OCI-M1 (cell line): ENCODE measurements at places on chromosomes 16 and 17.
A peak's percentile ranks its signal among the peaks of the same experiment; 100 is the strongest.

GRCh38 chr16:14070877-14071575 lies at the start of gene MRTFB:
TSS of gene MRTFB (plus strand) at chr16:14071319. CDS start at chr16:14140607, 69,288 bp downstream.
- peak; percentile 75 for DNase-seq

- no peak for DNase-seq
These were observed 233.1 kb upstream of the WSCD1 start for GRCh38 chr17:5837055-5837491.

GRCh38 chr17:29195465-29196081 lies 15.4 kb upstream of the MYO18A start:
- DNase-seq, result peak; percentile 86

- no peak for DNase-seq
These were observed 954.7 kb upstream of the RBFOX1 start for GRCh38 chr16:6377956-6378355.

DNA sequence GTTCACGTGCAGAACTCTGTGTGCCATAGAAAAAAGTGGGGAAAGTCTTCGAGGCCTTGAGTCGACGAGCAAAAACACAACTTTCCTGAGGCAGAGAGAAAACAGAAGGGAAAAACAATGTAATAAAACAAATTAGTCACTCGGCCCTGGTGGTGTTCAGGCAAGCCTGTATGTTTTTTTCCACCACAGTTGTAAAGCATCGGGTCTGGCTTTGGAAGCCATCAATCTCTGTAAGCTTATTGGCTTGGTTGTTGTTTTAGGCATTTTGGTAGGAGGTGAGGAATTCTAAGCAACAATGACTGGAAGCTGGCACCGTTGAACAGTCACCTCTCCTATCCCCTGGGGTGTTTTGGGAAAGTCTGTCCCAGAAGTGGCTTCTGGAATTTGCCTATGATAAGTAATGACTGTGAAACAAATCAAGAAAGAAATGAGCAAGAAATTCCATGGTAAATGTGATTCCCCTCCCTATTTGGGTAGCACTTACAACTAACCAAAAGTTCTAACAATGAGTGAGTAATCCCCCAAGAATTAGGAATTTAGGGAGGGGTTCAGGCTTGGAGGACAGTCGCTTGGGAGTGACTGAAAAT lies 2.8 kb downstream of the CDH13 start:
- no peak for DNase-seq

DNA sequence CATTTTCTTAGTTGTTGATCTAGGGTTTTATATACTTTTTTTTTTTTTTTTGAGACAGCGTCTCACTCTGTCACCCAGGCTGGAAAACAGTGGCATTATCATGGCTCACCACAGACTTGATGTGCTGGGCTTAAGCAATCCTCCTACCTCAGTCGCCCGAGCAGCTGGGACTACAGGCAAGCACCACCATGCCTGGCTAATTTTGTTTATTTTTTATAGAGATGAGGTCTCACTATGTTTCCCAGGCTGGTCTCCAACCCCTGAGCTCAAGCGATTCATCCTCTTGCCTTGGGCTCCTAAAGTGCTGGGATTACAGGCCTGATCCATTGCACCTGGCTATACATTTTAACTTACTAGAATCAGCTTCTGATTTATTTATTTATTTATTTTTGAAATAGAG lies 34.2 kb upstream of the ATP2A3 start:
- no peak for DNase-seq

GRCh38 chr17:59558039-59558438 lies 7.4 kb upstream of the DHX40 start:
- peak; percentile 66 for DNase-seq

DNA sequence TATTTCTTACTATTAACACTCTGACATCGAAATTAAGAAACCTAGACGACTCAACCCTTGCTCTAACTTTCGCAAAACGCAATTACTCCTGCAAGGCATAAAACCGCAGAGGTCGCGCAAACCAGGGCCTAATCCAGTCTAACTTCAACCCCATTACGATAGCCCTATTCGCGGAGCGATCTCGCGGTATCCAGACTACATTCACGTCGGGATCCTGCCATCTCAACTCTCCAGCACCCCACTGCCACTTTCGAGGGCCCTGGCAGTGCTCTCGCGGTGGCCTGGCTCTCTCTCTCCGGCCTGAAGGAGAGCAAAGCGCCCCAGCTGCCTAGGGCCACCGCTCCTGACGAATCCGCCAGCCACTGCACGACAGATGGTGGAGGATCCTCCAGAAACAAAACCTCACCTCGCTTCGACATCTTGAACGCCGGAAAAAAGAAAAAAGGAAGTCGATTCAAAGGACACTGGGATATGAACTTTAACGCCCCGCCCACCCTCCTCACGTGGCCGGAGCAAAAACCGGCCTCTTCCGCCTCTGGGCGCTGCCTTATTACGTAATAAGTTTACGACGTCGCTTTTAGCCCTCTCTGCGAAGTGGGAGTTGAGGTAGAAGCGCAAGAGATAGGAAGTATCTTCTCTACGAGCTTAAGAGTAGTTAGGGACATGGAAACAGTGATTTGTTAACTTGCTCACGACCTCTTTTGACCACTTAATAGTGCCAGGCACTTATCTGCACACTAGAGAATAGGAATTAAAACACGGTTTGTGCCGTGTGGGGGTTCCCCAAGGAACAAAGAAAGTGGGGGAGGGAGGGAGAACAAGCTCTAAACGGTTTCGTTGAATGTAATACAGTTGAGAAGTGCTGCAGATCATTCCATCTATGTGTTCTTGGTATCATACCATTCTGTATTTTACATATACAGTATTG lies at the start of gene RPL23:
TSS of gene RPL23 (minus strand) at position 430 of the 928 bp plus-strand sequence. CDS start at position 419, 11 bp downstream.
- DNase-seq, result peak; percentile 99

DNA sequence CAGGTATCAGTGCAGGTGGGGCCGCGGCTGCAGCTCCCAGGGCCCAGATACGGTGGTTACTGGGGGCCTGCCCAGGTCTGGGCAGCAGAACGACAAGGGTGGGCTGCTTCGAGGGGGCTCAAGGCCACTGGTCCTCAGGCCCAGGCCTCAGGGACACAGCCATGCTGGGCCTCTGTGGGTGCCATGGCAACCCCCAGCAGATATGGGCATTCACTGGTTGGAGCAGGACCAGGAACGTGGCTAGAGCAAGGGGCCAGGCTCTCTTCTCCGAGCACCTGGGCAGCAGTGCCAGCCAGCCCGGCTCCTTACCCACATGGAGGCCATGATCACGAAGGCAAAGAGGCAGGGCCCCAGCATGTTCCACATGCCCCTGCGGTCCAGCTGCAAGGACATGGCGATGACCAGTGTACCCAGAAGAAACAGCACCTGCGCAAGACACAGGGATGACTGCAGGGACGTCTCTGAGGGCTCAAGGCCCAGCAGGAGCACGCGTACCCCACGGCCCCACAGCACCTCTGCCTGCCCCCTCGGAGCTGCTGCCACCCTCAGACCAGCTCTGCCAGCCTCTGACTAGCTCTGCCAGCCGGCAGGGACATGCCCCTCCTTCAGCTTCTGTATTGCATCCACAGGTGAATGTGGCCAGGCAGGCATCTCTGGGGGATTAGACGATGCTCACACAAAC lies 2.1 kb upstream of the MRPL28 start:
- no peak for DNase-seq

DNA sequence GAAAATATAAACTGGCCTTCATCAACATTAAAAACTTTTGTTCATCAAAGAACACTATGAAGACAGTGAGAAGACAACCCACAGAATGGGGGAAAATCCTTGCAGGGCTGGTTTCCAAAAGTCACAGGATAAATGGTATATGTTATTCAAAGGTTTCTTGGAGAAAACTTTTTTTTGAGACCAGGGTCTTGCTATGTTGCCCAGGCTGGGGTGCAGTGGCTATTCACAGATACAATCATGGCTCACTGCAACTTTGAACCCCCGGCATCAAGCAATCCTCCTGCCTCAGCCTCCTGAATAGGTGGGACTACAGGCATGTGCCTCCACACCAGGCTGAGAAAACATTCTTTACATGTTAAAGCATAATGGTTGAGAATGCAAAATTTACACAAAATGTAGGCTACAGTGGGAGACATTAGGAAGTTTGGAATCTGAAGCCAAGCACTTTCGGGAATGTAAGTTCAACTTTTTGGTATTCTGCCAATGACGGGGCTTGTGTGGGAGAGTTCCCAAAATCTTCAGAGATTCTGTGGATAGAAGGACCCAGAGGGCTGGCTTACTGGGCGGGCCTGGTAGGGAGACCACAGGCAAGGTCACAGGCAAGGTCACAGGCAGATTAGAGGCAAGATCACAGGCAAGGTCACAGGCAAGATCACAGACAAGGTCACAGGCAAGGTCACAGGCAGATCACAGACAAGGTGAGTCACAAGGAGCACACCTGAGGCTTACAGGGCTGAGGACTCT lies 24.2 kb upstream of the ATP2A3 start:
- no peak for DNase-seq

DNA sequence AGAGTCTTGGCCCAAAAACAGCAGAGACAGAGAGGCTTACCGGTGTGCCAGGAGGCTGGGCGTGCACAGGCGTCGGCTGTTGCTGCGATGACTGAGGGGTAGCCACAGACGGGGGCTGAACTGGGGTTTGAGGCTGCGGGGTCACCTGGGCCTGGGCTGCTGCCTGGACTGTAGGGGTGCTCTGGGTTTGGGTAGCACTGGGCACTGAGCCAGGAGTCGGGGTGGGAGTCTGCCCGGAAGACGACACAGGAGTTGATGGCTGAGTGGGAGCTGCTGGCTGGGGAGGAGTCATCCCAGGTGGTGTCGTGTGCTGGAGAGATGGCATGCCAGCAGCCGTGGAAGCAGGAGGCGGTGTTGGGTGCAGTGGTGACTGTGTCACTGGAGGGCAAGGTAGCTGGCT lies 53.2 kb upstream of the TRAP1 start:
- no peak for DNase-seq

- peak; percentile 32 for DNase-seq
These were observed 75.0 kb upstream of the LHX1 start for GRCh38 chr17:36862116-36862920.

DNA sequence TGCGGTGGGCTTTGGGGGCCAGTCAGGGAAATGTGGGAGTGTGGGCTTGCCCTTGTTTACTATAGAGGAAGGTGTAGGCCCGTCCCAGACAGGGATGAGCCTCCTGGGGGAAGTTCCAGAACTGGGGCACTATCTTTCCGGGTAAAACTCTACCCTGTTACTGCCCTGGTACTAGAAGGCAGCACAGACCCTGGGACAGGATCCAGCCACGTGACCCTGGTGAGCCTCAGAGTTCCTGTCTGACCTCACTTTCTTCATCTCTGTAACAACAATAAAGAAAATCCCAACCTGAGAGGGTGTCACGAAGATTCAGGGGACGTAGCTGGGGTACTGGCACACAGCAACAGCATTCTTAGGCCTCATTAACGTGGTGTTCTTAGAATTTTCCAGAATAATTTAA lies 239.6 kb upstream of the FOXF1 start:
- no peak for DNase-seq

GRCh38 chr16:11597235-11598095 lies 10.7 kb upstream of the LITAF start:
- no peak for DNase-seq

- DNase-seq, result no peak
These were observed 55.1 kb upstream of the PHOSPHO1 start for GRCh38 chr17:49285716-49286115.

DNA sequence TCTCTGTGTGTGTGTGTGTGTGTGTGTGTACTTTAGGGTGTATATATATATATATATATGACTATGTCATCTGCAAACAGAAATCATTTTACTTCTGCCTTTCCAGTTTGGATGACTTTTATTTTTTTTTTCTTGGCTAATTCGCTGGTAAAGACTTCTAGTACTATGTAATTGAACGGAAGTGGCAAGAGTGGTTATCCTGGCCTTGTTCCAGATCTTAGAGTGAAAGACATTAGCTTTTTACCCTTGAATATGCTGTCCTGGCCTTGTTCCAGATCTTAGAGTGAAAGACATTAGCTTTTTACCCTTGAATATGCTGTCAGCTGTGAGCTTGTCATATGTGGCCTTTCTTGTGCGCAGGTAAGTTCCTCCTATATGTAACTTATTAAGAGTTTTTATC lies 72.7 kb upstream of the MYOCD start:
- DNase-seq, result peak; percentile 22

DNA sequence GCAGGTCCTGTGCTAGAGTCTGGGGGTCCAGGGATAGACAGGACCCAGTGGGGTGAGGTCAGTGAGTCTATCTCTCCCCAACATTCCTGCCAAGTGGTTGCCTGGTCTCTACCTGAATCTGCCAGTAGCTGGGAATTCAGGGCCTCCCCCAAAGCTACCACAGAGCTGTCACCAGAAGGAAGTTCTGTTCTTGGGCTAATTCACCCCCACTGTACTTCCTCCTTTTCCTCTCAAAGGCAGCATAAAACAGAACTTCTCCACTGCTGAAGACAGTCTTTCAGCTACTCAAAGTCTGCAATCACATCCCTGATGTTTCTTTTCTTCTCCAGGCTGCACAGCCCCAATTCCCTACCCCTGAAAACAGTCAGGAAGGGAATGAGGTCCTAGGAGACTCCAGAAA lies 8.7 kb downstream of the CAMTA2 start:
- peak; percentile 41 for DNase-seq

GRCh38 chr17:41689497-41690299 lies 1.0 kb downstream of the EIF1 start:
- DNase-seq, result peak; percentile 87

DNA sequence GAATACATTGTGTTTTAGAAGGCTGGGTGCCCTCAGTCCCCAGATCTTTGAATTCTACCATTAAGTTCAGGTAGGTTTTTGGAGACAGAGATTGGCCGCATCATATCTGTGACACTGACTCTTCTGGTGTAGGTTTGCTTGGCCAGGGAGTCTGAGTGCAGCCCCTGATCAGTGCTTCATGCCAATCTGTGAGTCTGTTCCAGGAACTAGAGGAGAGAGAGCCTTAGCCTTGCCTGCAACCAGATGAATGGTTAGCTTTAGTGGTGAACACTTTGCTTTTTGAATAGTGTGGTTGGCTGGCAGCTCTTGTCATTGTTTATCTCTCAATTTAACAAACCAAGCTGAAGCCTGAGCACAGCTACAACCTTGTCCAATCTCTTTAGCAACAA lies 87.8 kb downstream of the PLXDC1 start:
- no peak for DNase-seq
